ENCODE measurements at places on chromosomes 3 and 15.

GRCh38 chr3:139559541-139559940 lies 20.0 kb upstream of the RBP1 start:
- DNase-seq: peak; percentile 71

GRCh38 chr3:127751163-127751621 lies 71.1 kb downstream of the MGLL start:
- peak; percentile 96 for DNase-seq

- DNase-seq: no peak
These were observed 760 bp downstream of the FANCI start for GRCh38 chr15:89244574-89244903.

DNA sequence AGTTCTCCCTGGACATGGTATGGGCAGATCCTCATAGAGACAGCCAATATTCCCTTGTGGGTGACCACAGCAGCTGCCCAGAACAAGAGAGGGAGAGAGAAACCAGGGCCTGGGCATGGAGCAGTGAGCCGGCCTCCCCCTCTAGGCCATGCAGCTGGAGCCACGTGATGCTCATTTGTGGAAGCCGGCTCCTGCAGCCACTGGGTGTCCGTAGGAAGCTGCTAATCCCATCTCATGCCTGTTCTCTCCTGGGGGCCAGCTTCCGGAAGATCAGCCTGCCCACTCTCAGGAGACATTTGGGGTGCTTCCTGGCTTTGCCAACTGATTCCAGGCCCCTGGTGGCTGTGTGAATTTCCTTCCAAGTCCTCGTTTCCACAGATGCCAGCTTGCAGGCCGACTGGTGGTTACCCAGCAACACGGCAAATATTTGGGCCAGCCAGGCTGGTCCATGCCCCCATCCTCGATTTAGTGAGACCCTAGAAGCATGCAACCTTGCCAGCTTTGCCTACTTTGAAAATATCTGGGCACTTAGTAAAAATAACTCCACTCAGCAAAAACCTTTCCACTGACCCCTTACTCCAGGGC lies 55.3 kb downstream of the LINGO1 start:
- peak; percentile 71 for DNase-seq

DNA sequence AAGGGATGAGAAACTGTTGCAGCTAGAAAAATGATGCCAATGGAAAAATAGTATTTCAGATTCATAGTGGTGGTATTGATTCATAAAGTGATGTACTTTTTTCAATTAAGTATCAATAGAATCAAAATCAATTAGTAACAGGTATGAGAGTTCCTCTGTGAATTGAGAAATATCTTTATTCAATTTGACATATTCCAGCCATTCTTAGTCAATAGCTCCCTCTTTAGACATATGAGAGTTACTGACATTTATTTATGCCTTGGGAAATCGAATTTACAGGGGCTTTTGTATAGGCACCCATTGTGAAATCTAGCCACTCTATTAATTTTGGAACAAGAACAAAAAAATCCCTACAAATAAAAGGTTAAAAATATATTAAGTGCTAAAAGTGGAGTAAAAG lies 386.9 kb upstream of the CNTN3 start:
- peak; percentile 13 for DNase-seq

GRCh38 chr15:65392368-65392767 lies 14.6 kb upstream of the IGDCC3 start:
- DNase-seq: no peak

DNA sequence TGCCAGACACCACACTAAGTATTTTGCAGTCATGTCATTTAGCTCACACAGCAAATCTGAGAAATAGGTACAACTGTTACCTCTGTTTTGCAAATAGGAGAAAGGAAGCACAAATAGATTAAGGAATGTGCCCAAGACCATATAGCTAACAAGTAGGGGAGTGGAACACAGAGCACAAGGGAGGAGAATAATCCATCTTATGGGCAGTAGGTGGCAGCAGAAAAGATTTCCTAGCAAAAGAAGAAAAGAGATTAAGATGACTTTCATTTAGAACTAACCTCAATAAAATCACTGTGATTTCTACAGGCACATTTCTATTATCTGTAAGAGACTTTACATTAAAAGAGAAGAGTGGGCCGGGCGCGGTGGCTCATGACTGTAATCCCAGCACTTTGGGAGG lies 49.1 kb downstream of the NR1I2 start:
- peak; percentile 37 for DNase-seq

- DNase-seq: no peak
These were observed 14.8 kb upstream of the LDHAL6B start for GRCh38 chr15:59191855-59192237.

All from SJCRH30 (cell line).